ENCODE measurements at places on chromosomes 5 and 9.

- DNase-seq, result no peak
Observed at GRCh38 chr9:104905153-104905901, 22.6 kb downstream of the ABCA1 start.

GRCh38 chr9:97770808-97771372, 73.8 kb upstream of the XPA start:
- DNase-seq, result no peak

DNA sequence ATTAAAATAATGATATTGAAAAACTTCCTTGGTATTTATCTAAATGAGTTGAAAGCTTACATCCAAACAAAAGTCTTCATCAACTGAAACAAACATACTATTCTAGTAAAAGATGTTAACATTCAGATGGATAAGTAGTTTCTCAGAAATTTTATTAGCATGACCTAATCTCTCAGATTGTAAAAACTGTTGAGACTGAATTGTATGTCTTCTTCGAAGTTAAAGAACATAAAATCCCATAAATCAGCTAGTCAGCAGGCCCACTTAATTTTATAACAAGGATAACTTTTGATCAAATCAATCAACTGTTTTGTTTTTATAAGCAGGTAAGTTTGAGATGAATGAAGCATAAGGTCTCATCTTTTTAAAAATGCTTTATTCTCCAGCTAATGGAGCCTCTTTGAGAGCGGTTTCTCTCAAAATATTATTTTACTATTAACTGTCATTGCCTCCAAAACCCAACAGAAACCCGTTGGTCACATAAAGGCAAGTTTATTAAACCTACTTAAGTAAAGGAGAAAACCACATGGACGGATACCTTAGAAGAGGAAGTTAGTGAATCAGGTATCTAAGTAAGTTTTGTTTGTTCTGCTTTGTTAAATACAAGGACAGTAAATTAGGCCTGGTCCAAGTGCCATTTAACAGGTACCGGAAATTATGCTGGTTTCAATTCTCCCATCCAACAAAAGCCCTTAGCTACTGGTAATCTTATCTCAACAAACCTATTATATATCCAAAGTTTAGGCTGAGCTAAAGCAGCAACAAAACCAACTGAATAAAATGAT, 457.0 kb downstream of the PDE4D start:
- DNase-seq, result no peak

- no peak for DNase-seq
Observed at GRCh38 chr5:21818370-21818720, 1034.8 kb downstream of the CDH12 start.

DNA sequence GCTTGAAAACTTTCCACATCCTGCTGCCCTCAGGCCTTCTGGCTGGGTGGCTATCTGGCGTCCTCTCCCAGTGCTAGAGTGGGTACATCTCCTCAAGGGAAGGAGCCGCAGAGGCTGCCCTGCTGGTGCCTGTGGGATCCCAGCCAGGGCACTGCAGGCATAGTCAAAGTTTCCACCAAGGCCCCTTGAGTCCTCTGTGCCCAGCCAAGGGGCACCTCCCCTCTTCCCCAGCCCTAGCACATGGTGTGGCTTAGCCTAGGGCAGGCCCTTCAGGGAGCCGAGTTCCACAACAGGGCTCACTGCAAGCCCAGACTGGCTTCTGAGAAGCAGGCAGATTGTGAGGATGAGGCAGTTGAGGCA, 103.2 kb downstream of the RGS3 start:
- DNase-seq, result no peak

- no peak for DNase-seq
Observed at GRCh38 chr9:100498592-100498991, 25.6 kb downstream of the TMEFF1 start.

DNA sequence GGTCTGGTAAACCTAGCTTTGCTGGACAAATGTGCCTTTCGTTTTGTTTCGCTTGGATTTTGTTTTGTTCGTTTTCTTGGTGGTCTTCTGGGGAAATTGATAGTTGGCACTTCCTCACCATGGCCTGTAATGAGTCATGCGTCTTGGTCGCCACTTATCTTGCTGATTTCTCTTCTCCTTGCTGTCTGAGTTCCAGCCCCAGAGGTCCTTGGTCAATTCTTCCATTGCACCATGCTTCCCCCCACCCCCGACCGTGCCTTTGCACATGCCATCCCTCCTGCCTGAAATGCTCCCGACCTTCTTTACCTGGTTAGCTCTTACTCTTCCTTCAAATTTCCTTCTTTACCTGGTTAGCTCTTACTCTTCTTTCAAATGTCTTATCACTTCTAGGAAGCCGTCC, 168.7 kb upstream of the MSX2 start:
- no peak for DNase-seq

GRCh38 chr9:16612627-16613026, 257.8 kb downstream of the BNC2 start:
- DNase-seq, result no peak

DNA sequence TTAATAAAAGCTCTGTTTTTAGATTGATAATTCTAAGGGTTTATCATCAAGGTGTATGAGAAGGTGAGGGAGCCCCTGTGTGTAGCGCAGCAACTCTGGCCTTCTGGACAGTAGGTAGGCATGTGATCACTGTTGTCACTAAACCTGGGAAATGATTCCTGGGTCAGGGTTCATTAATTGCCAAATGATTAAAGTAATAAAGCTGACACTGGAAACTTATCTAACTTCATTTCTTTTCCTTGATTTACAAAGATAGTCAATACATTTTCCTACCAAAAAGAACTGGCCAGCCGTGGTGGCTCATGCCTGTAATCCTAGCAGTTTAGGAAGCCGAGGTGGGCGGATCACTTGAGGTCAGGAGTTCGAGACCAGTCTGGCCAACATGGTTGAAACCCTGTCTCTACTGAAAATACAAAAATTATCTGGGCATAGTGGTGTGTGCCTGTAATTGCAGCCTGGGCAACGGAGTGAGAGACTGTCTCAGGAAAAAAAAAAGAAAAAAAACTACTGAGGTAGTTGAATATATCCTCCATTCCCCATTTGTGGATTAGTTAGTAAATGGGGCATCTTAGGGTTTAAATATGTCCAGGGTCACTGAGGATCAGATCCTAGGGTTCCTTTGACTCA, 2.4 kb downstream of the EHMT1 start:
- no peak for DNase-seq

GRCh38 chr5:65832603-65833228, 93.7 kb upstream of the ERBIN start:
- no peak for DNase-seq

- no peak for DNase-seq
Observed at GRCh38 chr9:93083592-93084470, 12.2 kb upstream of the CARD19 start.

Measured in posterior cingulate gyrus (tissue), 11 donors.